Activated CD8-positive, alpha-beta memory T cell treated with anti-CD3 and anti-CD28 coated beads for 1 hour (primary cell): ENCODE measurements at places on chromosomes 6 and 20.

DNA sequence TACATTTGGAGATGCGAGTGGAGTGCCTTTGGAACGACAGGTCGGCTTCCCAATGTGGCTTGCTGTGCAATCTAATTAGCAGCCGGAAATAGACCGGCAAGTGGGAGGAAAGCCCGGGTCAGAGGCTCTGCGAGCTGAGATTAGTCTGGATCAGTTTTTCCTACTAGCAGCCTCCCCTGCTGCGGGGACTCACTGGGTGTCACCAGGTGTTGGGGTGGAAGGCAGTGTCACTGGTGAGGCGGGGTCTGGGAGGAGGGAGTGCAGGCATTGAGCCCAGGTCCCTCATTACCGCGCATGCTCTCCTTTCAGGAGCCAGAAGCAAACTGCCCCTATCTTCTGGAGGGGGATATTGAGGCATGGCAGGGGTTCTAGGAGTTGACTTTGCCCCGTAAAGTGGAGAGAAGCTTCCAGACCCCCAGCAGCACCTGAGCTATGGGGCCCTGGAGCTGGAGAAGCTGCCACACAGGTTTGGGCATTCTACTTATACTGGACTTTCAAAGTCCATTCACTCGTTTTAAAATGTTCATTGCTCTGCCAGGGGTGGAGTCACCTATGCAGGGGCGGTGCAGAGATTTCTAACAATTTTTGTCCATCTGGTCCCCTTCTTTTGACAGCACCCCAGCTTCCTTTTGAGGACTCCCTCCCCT lies 11.0 kb downstream of the SULF2 start:
- no peak for DNase-seq

DNA sequence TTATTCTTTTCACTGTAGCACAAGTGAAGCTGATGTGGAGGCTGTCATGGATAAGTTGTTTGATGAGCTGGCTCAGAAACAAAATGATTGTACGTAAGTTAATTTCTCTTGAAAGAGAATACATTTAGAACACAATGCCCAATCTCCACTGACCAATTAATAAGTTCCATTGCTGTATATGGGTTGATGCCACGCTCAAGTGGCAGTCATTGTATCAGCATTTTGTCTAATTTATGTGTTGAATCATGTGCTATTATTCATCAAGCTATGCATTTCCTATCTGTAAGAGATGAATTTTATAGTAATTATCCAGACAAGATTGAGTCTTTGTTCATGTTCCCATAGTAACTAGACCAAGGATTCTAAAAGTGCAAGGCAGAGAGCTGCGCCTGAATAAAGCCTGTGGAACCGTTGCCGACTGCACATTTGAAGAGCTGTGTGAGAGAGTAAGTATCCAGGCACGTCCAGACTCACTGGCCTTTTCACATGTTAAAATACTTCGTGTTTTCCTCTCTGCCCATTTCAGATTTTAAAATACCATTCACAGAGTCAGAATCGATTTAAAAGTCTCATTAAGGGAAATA lies 83.8 kb upstream of the FOXO3 start:
- no peak for DNase-seq

DNA sequence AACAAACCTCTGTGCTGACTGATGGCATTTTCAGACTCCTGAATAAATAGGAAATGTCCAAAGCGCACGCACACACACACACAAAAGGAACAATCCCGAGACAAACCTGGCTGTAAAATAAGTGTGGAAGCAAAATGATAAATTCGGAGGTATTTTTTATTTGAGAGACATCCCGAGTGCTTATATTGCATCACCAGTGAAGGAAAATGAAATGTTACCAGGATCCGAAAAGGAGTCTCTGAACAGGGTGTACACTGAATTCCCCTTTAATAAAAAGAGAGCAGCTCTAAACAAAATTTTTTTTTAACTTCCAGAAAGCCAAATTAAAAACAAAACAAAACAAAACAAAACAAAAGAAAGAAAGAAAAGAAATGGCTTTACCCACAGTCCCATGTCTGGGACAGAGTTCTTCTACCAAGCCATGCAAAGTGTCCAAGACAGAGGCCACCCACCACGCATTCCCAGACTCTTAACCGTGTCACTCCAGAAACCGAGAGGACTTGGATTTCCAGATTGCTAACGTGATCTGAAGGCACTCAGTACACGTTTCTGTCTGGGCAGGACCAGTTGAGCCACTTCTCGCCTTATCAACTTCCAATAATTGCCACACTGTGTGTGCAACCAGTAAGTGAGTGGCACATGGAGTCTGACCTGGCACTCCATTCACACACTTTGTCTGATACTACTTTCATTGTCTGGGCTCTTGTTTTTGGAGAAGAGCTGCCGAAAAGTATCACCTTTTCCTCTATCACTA lies 817 bp downstream of the ME1 start:
- DNase-seq: no peak

- DNase-seq: no peak
These were observed 200.0 kb downstream of the LY86 start for GRCh38 chr6:6788394-6789032.

DNA sequence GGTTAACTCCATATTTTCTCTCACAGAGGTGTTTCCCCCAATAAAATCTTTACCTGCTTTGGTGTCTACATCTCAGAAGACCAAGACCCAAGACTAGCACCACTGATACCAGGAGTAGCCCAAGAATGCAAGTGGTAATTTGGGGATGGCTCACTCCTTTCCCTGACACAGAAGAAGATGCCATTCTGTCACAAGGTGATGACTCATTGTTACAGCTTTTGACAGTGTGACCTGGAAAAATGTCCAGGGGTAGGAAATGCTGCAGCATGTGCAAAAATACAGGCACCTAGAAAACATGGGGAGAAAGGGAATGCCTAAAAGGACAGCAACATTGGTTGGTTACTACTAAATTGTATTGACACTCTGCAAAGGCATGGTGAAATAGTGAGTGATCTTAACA lies 254.0 kb upstream of the GJE1 start:
- no peak for DNase-seq

DNA sequence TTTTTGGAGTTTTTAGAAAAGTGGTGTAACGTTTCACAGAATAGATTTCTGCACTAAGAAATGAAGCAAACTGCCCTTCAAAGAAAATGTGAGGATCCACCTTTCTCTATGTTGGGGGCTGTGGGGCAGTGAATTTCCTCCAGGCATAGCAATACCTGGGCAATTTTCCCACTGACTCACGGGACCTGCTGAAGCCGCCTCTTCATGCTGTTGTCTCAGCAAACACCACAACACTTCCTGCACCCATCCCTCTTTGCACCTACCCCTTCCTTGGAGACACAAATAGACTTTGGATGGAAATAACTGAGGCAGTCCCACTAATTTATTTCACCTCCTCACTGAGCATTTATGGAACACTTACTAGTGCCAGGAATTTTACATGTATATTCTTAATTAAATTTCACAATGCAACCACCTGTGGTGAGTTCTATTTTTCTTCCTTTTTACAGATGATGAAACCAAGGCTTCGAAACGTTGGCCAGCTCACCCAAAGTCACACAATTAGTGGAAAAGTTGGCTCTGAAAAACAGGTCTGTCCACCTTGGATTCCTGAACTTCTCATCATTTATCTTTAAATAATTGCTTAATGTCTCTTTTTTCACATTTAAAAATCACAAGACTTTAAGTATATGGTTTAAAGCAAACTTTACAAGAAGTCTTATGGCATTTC lies 17.2 kb upstream of the ADGRF1 start:
- no peak for DNase-seq

DNA sequence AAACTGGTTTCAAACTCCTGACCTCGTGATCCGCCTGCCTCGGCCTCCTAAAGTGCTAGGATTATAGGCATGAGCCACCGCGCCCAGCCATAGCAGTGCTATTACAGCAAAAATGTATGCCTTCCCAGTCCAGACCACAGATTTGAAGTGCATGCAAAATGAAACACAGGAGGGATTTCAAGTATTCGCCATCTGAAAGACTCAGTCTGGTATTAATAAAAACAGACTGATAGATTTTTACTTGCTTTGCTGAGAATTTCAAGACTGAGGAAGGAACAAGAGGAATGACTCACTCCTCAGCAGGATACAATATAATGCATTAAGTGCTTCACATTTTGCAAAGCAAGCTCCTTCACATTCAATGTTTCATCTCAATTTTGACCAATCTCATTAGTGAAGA lies 134.9 kb downstream of the TMEM200A start:
- DNase-seq: no peak

GRCh38 chr20:23626040-23626620 lies 11.6 kb downstream of the CST3 start:
- no peak for DNase-seq

DNA sequence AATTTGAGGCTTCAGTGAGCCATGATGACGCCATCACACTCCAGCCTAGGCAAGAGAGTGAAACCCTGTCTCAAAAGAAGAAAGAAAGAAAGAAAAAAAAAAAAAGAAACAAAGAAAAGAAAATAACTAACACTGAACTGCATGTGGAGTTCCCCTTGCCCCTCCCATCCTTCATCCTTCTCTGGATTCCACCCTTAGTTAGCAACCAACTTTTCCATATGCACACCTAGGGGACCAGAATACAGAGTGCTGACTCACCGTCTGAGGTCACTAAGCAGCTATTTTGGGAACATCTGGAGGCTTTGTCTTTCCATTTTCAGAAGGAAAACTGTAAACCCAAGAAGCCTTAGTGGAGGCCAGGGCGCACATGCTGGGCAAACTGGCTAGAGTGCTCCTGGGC lies 257.4 kb downstream of the MAFB start:
- DNase-seq: no peak
